Lung microvascular endothelial cell (primary cell): ENCODE measurements at places on chromosomes 16 and 17. TPM values are rescaled to one million over a fixed set of nuclear protein-coding genes. Genes with fewer than 3 reads are reported as not detected.

DNA sequence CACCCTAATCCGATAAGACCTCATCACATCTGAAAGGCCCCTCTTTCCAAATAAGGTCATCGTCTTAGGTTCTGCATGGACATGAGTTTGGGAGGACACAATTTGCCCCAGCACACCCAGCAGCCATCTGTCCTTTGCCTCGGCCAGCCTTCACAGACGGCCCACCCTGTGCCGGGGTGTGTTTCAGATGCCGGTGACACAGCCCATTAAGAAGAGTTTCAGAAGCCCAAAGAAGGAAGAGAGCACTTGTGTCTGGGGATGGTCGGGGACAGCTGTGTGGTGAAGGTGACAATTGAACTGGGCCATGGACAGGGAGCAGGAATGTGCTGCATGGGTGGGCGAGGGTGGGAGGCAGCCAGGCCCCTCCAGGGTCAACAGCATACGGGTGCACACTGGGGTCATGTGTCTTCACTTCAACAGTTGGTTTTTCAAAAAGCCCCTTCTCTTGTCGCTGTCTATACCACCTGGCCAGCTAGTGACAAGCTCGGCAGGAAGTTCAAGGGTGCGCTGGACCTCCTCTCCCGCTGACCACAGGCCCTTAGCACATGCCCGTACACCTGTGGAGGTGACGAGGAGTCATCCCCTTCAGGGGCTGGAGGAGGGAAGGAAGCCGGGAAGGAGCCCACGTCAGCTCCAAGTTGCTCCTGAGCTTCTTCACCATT, 183.1 kb downstream of the C16orf95 start:
- DNase-seq: no peak

- no peak for DNase-seq
Observed at GRCh38 chr17:77434136-77435114, 293.7 kb downstream of the SEC14L1 start.

DNA sequence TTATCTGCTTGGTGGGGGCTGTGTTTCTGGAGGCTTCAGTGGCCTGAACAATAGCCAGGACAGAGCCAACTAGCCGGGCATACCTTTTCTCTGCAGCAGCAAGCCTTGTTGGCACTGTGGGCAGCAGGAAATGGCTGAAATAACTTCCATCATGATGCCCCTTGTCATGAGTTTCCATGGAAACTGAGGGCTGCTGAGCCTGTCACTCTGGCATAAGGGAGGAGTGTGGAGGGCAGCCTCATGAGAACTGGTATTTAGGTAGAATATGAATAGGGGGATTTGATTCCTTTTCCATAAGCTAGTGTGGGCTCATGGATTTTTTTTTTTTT, 39.4 kb downstream of the PLCG2 start:
- DNase-seq: peak; percentile 74

- no peak for DNase-seq
Observed at GRCh38 chr17:388087-388486, 35.5 kb upstream of the RPH3AL start.

GRCh38 chr16:28859326-28859725, 4.3 kb upstream of the SH2B1 start:
- no peak for DNase-seq

GRCh38 chr16:28609631-28610594, at the start of gene SULT1A1:
Gene SULT1A1 (minus strand): TSS chr16:28610044. CDS start chr16:28608855, 1,189 bp downstream.
- DNase-seq: peak; percentile 23

DNA sequence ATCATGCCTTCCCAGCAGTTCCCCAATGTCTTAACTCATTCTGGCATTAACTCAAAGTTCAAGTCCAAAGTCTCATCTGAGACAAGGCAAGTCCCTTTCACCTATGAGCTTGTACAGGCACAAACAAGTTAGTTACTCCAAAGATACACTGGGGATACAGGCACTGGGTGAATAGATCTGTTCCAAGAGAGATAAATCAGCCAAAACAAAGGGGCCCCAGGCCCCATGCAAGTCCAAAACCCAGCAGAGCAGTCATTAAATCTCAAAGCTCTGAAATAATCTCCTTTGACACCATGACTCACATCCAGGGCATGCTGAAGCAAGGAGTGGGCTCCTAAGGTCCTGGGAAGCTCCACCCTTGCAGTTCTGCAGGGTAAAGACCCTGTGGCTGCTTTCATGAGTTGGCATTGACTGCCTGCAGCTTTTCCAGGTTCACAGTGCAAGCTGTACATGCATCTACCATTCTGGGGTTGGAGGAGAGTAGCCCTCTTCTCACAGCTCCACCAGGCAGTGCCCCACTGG, 332.2 kb upstream of the KIF2B start:
- no peak for DNase-seq

DNA sequence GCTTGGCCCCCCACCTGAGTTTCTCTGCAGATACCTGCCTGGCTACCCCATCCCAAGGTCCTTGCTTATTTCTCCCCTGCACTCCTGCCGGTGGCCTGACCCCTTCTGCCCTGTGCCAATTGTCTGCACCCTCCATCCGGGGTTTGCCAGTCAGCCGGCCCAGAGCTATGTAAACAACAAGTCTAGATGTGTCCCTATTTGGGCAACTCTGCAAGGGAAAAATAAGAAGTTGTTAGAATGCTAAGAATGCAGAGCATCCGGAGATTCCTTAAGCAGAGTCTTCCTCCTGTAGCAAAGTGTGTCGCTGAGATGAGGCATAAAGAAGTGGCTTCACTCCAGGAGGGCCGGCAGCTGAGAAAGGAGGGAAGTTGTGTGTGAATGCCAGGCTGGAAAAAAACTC, 46.6 kb downstream of the RGS9 start:
- no peak for DNase-seq

Gene NRN1L
- total RNA-seq: not detected in 2 replicates

Gene MYH11
- under 0.01 TPM in 1 of 2 replicates, not detected in the other for total RNA-seq

Gene GABARAPL2
- total RNA-seq: 39.7 and 77.0 TPM in 2 replicates

Gene TMC6
- 20.9 and 31.9 TPM in 2 replicates for total RNA-seq
